ENCODE measurements at places on chromosomes 2 and 18.

DNA sequence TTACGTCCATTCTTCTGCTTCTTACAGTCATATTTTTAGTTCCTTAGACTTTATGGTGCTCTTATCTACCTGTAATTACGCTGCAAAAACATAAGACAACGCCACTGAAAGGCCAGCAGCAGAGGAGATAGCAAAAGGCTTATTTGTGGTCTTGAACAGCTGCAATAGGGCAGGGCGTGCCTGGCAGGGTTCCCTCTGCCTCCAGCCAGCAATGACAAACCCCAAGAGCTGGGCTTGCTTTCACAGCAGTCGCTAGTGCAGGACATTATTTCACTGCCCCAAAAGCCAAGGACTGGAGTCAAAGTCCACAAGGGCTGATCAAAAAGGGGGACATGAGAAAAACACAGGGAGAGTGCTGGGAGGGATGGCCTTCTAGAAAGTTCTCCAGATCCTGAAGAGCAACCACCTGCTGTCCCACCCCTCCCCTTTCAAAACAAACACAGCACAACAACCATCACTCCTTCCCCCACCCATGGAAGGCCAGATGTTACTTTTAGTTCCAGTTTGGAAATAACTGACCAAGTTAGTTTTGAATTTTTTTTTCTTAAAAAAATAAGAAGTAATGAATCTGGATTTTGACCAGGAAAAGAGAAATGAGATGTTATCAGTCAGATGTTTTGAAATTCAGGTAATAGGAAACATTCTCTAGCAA lies 127.8 kb downstream of the RBMS1 start:
- H3K4me3 ChIP-seq, result no peak overlapping the region
- peaks cover 41% of the 10 kb centered on the region for H3K36me3 ChIP-seq
- no peak overlapping the region for H3K27ac ChIP-seq
- H3K27me3 ChIP-seq, result no peaks in the 10 kb centered on the region
- H3K4me1 ChIP-seq, result peaks cover 26% of the 10 kb centered on the region

- H3K4me3 ChIP-seq, result no peak overlapping the region
- no peak for DNase-seq
- H3K4me1 ChIP-seq, result peaks cover 26% of the 10 kb centered on the region
- peaks cover 9% of the 10 kb centered on the region for H3K36me3 ChIP-seq
- no peaks in the 10 kb centered on the region for H3K27me3 ChIP-seq
Measured at GRCh38 chr2:98654699-98655495, 46.5 kb downstream of the UNC50 start.

DNA sequence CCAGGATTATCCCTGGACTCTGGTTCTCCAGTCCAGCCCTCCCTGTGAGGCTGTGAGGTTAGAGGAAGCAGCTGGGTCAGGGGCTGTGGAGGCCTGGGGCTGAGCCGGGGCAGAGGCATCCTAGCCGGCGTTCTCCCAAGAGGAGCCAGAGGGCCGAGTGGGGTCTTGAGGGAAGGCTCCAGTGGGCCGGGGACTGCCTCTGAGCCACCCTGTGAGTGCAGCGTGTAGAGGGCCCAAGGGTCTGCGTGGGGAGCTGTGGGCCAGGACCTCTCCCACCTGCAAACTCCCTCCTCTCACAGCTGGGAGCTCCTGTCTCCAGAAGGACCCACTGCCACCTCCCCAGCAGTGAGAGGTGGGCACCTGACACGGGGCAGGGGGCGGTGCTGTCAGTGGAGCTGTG lies 41.0 kb downstream of the GLI2 start:
- no peaks in the 10 kb centered on the region for H3K4me1 ChIP-seq
- H3K27ac ChIP-seq, result no peak overlapping the region
- no peak for DNase-seq
- no peaks in the 10 kb centered on the region for H3K36me3 ChIP-seq
- H3K27me3 ChIP-seq, result no peaks in the 10 kb centered on the region

DNA sequence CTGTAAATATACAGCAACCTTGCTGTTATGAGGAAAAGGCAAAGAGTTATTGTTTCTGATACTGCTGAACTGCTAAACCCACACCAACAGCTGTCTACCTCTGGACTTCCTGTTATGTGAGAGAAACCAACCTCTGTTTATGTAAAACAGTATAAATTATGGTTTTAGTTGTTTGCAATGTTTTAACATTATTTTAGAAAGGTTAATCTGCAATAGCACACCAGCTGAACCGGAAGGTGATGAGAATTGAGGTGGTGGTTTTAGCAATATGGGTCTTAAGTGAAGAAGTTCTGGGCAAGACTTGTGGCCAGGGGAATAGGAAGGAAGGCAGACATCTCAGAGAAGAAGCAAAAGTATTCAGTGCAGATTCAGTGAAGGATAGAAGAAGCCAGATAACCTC lies 237.8 kb downstream of the PLCL1 start:
- no peak for DNase-seq
- H3K4me3 ChIP-seq, result no peak overlapping the region
- H3K4me1 ChIP-seq, result no peaks in the 10 kb centered on the region
- H3K27me3 ChIP-seq, result peaks cover 3% of the 10 kb centered on the region
- no peak overlapping the region for H3K27ac ChIP-seq

DNA sequence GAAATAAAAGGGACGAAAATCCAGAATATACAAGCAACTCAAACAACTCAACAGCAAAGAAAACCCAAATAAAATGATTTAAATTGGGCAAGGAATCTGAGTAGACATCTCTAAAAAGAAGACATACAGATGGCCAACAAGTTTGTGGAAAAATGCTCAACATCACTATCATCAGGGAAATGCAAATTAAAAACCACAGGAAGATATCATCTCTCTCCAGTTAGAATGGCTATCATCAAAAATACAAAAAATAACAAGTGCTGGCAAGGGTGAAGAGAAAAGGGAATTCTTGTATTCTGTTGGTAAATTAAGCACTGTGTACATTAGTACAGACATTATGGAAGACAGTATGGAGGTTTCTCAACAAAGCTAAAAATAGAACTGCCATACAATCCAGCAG lies 80.0 kb downstream of the RAB31 start:
- no peaks in the 10 kb centered on the region for H3K4me1 ChIP-seq

- H3K4me1 ChIP-seq, result peaks cover 15% of the 10 kb centered on the region
- H3K27ac ChIP-seq, result no peak overlapping the region
- peaks cover 2% of the 10 kb centered on the region for H3K36me3 ChIP-seq
- no peak for DNase-seq
Measured at GRCh38 chr2:39432701-39433100, 4.4 kb downstream of the MAP4K3 start.

- H3K27ac ChIP-seq, result no peak overlapping the region
- H3K4me3 ChIP-seq, result no peak overlapping the region
- DNase-seq, result no peak
- H3K4me1 ChIP-seq, result peaks cover 6% of the 10 kb centered on the region
- H3K27me3 ChIP-seq, result peaks cover 23% of the 10 kb centered on the region
Measured at GRCh38 chr2:26922405-26923188, 47.8 kb upstream of the MAPRE3 start.

DNA sequence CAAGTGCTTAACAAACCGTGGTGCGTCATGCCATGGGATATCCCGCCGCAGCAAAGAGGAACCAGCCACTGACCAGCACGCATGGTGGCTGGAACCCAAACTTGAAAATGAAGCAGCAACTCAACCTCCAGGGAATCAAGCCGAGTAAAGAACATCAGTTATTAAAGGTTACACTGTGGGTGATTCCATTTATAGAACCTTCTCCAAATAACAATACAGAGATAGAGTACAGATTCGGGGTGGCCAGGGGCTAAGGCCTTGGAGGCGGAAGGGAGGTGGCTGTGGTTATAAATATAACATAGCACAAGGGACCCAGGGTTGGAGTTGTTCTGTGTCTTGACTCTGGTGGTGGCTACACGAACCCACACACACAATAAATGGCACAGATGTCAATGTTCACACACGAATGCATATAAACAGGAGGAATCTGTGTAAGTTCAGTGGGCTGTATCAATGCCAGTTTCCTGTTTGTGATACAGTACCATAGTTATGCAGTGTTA lies 123.1 kb downstream of the EIPR1 start:
- peaks cover 63% of the 10 kb centered on the region for H3K4me1 ChIP-seq
- peaks cover 32% of the 10 kb centered on the region for H3K36me3 ChIP-seq
- peak; percentile 41 for DNase-seq
- no peaks in the 10 kb centered on the region for H3K27me3 ChIP-seq

- H3K27me3 ChIP-seq, result no peaks in the 10 kb centered on the region
- DNase-seq, result no peak
- H3K4me3 ChIP-seq, result peak overlapping the region; percentile 60
- H3K36me3 ChIP-seq, result no peaks in the 10 kb centered on the region
Measured at GRCh38 chr2:31216734-31217133, 581 bp downstream of the CAPN14 start.

DNA sequence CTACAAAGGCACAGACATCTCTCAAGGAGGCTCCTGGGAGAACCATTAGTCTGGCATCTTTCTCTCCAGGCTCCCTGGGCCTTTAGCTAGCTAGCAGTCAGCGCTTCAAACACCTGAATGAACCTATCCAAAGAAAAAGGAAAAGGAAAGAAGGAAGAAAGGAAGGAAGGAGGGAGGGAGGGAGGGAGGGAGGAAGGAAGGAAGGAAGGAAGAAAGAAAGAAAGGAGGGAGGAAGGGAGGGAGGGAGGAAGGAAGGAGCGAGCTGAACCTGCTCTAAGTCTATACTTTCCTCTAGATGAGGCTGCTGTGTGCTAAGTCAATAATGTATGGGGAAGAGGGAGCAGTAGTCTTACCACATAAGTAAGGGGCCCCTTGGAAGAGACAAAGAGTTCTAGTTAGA lies 5.1 kb upstream of the BCL11A start:
- no peak for DNase-seq
- no peak overlapping the region for H3K4me3 ChIP-seq
- no peaks in the 10 kb centered on the region for H3K27me3 ChIP-seq
- H3K36me3 ChIP-seq, result peaks cover 12% of the 10 kb centered on the region
- H3K4me1 ChIP-seq, result peaks cover 37% of the 10 kb centered on the region

- H3K27ac ChIP-seq, result no peak overlapping the region
- no peaks in the 10 kb centered on the region for H3K4me1 ChIP-seq
- peaks cover 2% of the 10 kb centered on the region for H3K27me3 ChIP-seq
- H3K36me3 ChIP-seq, result no peaks in the 10 kb centered on the region
Measured at GRCh38 chr18:61350578-61350977, 17.3 kb downstream of the CDH20 start.

- no peaks in the 10 kb centered on the region for H3K4me1 ChIP-seq
- H3K4me3 ChIP-seq, result no peak overlapping the region
- H3K36me3 ChIP-seq, result peaks cover 20% of the 10 kb centered on the region
- DNase-seq, result no peak
Measured at GRCh38 chr18:13638719-13639595, 87.4 kb downstream of the FAM210A start.

DNA sequence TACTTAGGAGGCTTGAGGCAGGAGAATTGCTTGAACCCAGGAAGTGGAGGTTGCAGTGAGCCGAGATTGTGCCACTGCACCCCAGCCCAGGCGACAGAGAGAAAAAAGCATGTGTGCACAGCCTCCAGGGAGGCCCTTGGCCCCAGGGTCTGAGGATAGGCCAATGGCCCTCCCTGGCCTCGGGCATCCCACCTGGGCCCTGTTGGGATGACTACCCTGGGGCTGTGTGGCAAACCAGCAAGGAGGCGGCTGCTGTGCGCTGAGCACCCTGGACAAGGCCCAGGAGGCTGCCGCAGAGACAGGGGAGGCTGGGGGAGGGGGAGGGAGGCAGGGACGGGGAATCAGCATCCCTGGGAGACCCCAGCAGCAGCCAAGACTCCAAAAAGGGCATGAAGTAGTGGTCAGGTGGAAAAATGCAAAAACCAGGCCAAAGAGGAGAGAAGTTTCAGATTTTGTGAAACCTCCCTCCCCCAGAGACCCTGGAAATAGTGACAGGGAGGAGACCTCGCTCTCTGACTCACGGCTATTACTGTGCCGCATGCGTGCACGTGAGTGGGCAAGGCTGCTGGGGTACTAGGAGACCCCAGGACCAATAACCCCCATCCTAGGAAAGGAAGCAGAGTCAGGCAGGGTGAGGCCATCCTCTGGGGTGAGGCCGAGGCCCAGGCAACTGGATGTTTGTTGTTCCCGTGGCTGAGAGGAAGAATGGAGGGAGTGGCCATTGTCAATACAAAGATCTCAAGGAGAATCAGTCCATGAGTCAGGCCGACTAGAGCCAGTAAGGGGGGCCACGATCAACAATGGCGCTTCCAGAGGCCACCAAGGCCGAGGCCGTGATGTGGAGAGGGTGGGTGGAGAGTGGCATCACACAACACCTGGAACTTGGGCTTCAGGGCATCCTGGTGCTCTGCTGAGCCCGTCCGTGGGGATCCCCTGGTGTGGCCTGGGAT lies 16.0 kb upstream of the B3GNT7 start:
- no peaks in the 10 kb centered on the region for H3K27me3 ChIP-seq
- no peaks in the 10 kb centered on the region for H3K36me3 ChIP-seq
- H3K27ac ChIP-seq, result no peak overlapping the region
- H3K4me1 ChIP-seq, result no peaks in the 10 kb centered on the region

GRCh38 chr2:152564754-152565551 lies 152.3 kb downstream of the PRPF40A start:
- H3K4me3 ChIP-seq, result peak overlapping the region; percentile 3
- no peak overlapping the region for H3K27ac ChIP-seq
- H3K27me3 ChIP-seq, result no peaks in the 10 kb centered on the region
- DNase-seq, result no peak
- no peaks in the 10 kb centered on the region for H3K36me3 ChIP-seq

- H3K4me1 ChIP-seq, result peaks cover 82% of the 10 kb centered on the region
- H3K27ac ChIP-seq, result peak overlapping the region; percentile 87
- peaks cover 39% of the 10 kb centered on the region for H3K36me3 ChIP-seq
- H3K27me3 ChIP-seq, result no peaks in the 10 kb centered on the region
- DNase-seq, result no peak
- H3K4me3 ChIP-seq, result peak overlapping the region; percentile 70
Measured at GRCh38 chr2:181462033-181462432, 4.8 kb downstream of the ITGA4 start.

DNA sequence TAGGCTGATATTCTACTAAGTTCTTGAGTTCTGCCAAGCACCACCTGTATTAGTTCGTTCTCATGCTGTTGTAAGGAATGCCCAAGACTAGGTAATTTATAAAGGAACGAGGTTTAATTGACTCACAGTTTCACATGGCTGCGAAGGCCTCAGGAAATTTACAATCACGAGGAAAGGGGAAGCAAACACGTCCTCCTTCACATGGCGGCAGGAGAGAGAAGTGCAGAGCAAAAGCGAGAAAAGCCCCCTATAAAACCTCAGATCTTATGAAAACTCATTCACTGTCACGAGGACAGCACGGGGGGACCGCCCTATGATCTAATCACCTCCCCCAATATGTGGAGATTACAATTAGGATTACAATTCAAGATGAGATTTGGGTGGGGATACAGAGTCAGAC lies 47.7 kb upstream of the YWHAQ start:
- DNase-seq, result no peak
- H3K36me3 ChIP-seq, result no peaks in the 10 kb centered on the region
- peaks cover 3% of the 10 kb centered on the region for H3K27me3 ChIP-seq

DNA sequence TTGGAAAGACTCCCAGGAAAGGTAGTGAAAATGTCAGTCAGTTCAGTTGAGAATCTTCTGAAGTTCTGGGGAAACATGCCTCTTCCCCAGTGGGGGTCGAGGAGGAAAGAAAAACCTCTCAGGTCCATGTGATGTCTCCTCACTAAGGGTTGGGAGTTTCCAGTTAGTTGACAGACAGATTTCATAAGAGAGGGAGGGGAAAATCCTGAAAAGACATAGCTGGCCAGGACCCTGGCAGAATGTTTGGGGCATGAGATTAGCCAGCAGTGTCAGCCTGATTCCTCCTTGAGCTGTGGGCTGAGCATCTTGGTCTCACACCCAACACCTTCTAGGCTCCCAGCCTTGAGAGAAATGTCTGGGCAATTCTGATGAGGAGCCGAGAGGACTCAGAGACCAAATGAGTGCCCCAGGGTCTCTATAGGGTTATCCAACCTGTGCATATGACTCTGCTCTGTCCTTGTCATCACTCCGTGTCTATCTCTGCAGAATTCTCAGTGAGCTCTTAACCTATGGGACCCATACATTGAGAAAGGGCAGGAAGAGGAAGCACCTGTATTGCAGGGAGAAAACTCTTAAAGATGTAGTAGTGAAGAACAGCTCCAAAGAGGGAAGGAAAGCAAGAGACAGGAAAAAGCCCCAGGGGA lies 13.9 kb downstream of the BMP10 start:
- H3K27ac ChIP-seq, result peak overlapping the region; percentile 65
- peaks cover 19% of the 10 kb centered on the region for H3K4me1 ChIP-seq
- no peaks in the 10 kb centered on the region for H3K27me3 ChIP-seq
- no peak for DNase-seq
- H3K4me3 ChIP-seq, result no peak overlapping the region
